ENCODE measurements at places on chromosomes 2 and 18. TPM values are rescaled to one million over a fixed set of nuclear protein-coding genes. Genes with fewer than 3 reads are reported as not detected.

Gene CYP27C1
- 10.1 TPM for total RNA-seq

Gene C2orf72
- total RNA-seq: 3.3 TPM

Gene PTH2R
- not detected for total RNA-seq

Gene CYP26B1
- 16.4 TPM for total RNA-seq

Gene SERPINB10
- total RNA-seq: not detected

Gene PAX8
- 0.49 TPM for total RNA-seq

All from neural crest cell (in vitro differentiated cells).